Endodermal cell (in vitro differentiated cells): ENCODE measurements at places on chromosomes 2 and 18.
A peak's percentile ranks its signal among the peaks of the same experiment; 100 is the strongest.

DNA sequence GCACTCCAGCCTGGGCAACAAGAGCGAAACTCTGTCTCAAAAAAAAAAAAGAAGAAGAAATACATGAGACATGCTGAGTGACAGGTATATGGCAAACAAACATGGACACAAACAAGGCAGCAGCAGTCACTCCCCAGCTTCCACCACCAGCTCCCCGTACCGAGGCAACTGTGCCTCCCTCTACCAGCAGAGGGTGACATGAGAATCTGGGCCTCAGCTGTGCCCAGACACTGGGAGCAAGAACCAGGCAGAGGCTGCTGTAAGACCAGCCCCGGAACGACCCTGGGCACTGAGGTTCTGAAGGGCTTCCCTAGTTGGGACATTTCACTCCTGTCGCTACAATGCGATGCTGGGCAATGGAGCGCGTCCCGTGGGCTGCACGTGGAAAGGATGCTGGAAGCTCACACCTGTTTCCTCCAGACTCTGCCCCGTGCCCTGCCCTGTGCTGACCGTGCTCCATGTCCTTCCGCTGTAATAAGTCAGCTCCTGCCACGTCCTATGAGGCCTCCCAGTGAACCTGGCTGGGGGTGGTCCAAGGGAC lies 37.1 kb downstream of the BOK start:
- DNase-seq = peak; percentile 92

- peak; percentile 92 for DNase-seq
Observed at GRCh38 chr2:73920577-73921545, 5.8 kb upstream of the DGUOK start.

GRCh38 chr2:142557391-142557790 lies 320.1 kb upstream of the KYNU start:
- DNase-seq = no peak

DNA sequence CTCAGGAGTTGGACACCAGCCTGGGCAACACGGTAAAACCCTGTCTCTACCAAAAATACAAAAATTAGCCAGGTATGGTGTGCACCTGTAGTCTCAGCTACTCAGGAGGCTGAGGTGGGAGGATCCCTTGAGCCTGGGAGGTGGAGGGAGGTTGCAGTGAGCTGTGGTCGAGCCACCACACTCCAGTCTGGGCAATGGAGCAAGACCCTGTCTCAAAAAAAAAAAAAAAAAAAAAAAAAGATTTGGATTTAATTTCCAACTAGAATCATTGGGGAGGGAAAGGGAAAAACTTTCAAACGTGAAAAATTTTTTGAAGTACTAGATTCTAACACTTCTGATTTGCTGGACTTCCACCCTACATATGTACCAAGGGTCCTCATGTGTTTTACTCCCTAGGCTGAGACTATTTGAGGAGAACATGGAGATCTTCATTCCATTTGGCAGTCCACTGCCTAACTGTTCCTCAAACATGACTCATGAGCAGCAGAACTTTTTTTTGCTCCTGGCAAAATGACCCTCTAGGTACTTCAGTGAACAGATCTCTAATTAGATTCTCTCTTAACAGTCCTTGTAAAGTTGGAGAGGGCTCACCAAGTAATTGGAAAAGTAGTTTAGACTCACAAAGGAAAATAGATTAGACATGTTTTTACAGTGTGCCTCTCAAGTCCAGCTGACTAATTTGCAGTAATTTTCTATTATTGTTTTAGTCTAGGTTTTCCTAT lies 267.6 kb downstream of the METTL4 start:
- DNase-seq = no peak

GRCh38 chr2:99354070-99354469 lies 16.9 kb downstream of the EIF5B start:
- no peak for DNase-seq

DNA sequence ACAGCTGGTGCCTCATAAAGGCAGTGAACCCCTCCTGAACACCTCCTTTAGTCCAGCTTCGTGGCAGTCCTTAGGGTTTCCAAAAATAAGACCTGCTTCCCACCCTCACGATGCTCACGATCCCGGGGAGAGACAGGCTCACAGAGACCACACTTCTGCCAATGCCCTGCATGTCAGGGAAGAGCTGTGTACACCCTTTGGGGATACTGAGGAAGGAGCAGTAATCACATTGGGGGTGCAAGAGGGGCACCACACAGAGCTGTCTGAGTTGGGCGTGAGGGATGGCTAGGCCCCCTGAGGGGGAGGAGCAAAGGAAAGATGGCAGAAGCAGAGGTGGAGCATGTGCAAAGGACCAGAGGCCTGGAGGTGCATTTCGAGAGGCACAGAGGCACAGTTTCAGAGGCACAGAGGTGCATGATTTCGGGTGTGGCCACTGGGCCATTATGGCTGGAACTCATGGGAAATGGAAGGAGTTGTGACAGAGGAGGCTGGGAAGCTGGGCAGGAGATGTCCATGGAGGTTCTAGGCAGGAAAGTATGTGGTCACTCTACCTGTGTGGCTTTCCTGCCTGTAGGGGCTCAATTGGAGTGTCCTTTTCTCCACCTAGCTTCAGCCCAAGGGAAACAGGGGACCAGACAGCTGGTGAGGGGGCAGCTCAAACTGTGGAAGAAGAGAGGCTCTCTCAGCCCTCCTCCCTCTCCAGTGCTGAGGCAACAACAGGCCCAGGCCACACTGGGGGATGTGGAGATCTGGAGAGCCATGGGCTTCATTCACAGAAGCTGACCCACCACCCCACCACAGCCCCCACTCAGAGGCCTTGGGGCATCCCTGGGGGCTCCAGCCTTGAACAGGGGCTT lies 115.9 kb downstream of the CAPN13 start:
- DNase-seq = no peak

- DNase-seq = no peak
Observed at GRCh38 chr2:172437419-172438341, 10.3 kb downstream of the ITGA6 start.

DNA sequence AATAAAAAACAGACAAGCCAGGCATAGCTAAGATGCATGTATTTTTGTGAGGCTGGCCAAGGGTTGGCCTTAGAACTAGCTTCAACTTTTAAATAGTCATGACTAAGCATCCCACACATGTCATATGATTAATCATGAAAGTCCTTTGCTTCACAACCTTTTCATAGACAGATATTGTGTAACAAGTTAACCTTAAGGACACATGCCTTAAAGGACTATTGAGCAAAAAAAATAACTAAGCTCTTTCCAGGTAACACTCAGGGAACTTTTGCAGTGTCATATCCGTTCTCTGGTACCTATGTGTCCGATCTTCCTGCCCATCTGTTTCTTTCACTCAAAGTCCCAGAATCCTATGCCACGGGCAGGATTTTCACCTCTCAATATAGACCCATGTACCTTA lies 498.4 kb downstream of the STK39 start:
- no peak for DNase-seq

- no peak for DNase-seq
Observed at GRCh38 chr2:177832611-177833433, 239.8 kb downstream of the PDE11A start.

DNA sequence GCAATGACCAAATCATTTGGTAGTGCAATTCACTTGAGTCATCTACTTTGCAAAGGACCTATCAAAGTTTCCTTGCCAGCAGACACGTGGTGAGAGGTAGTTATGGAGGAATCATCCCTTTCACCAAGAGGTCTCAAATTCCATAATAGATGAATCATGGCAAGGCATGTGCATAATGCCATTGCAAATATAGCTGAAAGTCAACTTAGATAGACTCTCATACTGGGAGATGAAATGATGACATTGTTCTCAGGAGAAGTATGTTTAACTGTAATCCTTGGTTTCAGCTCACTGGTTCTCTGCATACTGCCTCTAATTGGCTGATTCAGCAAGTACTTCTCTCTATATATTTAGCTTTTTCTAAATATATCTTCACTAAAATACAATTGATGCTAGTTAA lies 57.2 kb downstream of the CALCRL start:
- DNase-seq = no peak

GRCh38 chr2:166384774-166385173 lies 9.0 kb upstream of the SCN9A start:
- no peak for DNase-seq

GRCh38 chr2:181818840-181819239 lies 72.7 kb upstream of the ITPRID2 start:
- no peak for DNase-seq

DNA sequence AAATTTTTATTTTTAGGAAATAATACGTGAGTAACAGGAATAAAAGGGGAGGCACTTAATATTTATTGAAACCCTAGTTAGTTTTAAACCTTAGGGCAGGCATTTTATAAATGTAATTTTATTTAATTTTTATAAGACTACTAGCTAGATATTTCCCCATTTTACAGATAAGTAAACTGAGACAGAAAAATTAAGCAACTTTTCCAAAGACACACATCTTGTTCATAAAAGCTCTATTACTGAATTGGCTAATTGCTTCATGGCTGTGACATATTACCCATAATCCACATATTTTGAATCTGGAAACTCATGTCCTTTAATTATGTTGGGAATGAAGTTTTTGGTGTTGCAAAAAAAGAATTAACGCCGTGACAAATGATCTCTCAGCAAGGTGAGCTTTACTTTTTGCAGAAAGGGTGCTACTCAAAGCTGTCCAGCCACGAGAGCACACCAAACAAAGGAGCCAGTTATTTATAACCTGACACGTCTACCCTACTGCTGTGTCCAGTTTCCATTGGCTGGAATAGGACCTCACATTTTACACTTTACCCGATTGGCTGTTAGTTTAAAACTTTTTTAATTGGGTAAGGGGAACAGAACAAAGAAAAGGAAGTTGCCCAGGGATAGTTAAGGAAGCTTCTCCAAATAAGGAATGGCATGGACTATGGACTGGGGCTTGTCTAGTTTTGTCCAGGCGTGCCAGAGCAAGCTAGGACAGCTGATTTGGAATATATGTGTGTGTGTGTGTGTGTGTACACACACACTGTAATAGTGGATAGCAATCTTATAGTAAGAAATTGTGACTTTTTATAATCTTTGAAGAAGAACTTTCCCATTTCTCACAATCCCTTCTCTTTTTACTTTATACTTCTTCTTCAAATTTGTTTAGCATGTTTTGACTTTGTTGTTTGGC lies 54.2 kb downstream of the COMMD1 start:
- DNase-seq = no peak

DNA sequence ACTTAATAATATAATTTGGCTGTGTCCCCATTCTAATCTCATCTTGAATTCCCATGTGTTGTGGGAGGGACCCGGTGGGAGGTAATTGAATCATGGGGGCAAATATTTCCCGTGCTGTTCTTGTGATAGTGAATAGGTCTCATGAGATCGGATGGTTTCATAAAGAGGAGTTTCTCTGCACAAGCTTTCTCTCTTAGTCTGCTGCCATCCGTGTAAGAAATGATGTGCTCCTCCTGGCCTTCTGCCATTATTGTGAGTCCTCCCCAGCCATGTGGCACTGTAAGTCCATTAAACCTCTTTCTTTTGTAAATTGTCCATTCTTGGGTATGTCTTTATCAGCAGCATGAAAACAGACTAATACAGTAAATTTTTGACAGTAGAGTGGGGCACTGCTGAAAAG lies 102.5 kb upstream of the LTBP1 start:
- DNase-seq = no peak

GRCh38 chr2:11457935-11458334 lies 8.0 kb downstream of the E2F6 start:
- no peak for DNase-seq

DNA sequence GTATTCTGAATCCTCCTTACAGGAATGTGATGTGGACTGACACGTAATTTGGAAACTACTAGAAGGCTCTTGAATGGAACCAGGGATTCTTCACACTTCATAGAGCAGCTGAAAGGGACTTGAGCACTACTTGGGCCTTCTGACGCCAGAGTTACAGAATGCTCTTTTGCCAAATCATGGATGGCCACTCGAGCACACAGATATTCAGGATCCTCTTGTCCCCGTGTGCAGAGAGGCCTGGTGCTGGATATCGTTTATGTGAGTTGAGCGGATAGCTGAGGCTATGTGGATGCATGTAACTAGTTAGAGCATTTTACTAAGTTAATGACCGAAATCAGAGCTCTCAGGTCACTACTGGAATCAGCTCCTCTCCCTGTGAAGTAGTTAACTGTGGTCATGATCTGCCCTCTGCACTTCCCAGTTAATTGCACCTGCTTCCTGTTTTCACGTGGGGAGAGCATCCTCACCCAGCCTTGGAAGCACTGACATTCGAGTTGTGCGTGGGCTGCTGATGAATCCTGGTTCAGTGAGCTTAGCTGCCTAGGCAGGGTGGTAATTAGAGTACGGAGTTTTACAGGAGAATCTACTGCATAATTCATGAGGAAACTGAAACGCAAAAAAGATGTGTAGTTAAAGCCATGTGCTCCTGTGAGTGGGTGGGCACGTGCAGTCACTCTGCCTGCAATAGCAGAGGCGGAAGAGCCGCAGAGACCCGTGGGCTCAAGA lies 5.2 kb upstream of the TPO start:
- peak; percentile 13 for DNase-seq

DNA sequence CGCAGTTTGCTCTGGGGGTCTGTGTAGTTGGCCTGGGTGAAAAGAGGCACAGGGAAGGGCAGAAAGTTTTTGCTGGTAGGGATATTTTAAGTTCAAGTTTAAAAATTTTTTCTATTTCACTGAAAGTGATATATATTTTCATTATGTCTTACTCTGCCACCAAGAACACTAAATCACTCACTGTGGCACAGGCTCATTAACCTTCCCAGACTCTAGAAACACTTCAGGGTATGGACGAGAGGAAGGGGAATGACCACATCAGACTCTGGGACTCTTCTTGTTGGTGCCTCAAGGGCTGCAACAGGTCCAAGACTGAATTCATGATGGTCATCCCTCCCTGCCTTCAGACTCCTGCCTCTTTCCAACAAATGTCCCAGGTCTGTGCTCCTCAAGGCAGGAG lies 29.0 kb downstream of the INO80C start:
- DNase-seq = no peak

DNA sequence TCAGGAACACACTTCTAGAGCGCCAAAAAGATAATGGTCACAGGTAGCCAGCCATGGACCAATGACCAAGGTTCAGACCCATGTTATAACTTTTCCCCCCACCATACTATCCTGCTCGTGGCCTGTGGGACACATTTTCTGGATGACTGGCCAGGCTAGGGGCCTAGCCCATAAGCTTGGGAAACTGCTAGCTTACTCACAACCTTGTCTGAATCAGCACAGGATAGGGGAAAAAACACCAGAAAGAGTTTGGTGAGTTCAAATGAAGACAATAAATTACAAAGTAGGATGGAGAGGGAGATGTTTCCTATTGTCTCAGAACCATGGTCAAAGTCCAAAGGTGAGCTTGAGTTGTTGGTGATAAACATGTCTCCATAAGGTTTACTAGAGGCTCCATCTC lies 156.3 kb upstream of the CCDC68 start:
- no peak for DNase-seq

- DNase-seq = no peak
Observed at GRCh38 chr18:76223403-76223802, 271.6 kb downstream of the ZNF516 start.

GRCh38 chr2:24080701-24081100 lies 3.9 kb downstream of the TP53I3 start:
- no peak for DNase-seq

- DNase-seq = no peak
Observed at GRCh38 chr2:46262248-46262938, 34.8 kb upstream of the EPAS1 start.

- peak; percentile 64 for DNase-seq
Observed at GRCh38 chr2:12074126-12074844, 327.9 kb downstream of the LPIN1 start.
